ENCODE measurements at places on chromosomes 12 and 14.

- DNase-seq, result no peak
Observed at GRCh38 chr14:63901434-63902085, 48.8 kb downstream of the SYNE2 start.

DNA sequence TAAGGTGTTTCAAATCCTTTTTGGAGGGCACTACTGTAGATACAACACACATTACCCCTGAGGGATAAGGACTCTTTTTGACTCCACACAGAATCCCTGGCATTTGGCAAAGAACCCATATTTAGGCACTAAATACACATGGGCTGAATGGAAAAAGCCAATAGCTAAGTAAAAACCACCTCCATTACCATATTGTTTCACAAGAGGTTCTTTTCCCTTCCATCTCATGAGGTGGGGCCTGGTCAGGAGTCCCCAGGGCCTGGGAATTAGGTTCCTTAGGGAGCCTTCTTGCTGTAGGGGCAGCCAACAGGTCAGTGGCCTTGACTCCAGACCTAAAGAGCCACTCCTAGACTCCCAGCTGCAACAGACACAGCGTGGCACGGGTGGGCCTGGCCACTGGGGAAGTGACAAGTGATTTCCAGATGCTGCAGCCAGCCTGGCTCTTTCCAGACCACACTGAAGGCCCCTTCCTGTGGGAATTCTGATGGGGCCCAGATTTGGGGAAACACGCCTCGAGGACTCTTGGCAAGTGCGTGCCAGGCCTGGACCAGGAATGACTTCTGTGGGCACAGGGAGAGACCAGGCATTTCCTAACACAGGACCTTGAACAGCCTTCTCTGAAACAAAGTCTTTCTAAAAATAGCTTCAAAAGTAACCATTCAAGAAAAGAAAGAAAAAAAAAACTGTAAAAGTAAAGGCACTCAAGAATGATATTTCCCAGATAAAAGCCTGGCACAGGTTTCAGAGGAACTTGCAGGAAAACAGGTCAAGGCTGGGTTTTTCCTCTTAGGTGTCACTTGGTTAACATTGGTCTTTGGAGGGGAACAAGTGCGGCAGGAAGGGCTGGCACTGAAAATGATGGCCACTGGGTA is 18.1 kb downstream of the SSH1 start:
- DNase-seq, result peak; percentile 40

GRCh38 chr14:95337041-95337595 is 17.4 kb upstream of the CLMN start:
- DNase-seq, result no peak

- no peak for DNase-seq
Observed at GRCh38 chr14:65016471-65016870, 29.8 kb downstream of the FNTB start.

DNA sequence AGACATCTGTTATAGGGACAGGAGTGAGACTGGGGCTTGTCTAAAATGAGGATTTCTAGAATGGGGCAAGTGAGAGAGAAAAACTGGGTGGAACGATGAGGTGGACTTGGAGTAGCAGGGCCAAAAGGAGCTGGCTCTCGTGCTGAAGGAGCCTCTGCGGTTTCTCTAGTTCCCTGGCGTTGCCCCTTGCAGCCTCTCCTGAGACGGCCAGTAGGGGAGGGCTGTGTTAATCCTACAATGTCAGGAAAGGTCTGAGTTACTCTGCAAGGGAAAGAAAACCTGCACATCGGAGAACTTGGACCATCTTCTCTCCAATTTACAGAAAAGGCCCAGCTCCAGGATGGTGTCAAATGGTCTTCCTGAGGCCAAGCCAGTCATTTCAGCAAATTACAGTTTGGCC is 963.8 kb upstream of the FLRT2 start:
- DNase-seq, result no peak

DNA sequence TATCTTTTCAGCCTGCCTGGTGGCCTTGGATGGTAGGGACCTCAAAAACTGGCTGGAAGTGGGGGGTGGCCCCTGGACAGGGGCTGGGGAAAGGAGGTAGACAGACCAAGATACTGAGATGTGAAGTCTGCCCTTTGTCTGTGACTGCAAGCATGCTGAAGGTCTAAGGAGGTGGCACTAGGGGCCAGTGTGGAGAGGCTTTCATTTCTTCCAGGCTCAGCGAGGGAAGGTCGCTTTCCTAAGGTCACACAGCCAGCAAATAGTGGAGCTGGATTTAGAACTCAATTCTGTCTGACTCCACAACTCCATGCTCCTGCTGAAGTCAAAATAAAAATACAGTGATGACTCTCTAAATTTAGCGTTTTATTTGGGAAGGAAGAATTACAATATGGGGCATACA is 11.3 kb upstream of the PLBD2 start:
- DNase-seq, result no peak

DNA sequence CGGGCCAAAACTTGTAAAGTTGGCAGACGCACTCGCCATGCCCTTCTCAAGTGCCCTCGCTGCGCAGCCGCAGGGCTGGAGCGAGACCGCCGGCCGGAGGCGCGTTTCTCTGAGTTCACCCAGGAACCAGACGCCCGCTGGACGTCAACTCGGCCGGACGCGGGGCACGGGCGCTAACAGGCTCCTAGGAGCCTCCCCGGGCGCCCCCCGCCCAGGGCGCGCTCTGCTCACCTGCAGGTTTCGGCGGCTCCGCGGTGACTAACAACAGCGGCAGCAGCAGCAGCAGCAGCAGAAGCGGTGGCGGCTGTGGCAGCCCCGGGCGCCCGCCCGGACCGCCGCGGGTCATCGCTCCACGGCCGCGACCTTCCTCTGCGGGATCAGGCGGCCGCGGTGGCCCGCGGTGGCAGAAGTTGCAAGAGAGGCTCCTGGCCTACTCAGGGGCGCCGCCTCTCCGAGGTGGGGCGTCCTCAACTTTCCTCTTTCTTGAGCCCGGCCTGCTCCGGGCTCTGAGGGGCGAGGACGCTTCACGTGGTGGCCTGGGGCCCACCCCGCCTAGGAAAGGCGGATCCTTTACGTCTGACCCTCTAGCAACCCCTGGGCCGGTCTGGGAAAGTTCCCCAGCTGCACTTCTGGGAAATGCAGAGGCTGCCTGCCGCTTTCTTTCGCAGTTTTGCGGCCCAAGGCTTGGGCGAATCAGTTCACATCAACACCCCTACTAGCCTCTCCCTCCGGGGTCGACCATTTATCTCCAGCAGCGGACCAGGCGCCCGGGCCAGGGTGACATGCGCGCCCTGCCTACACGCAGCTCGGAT is at the start of gene PLBD1:
TSS of gene PLBD1 (minus strand) at position 533 of the 812 bp plus-strand sequence. CDS start at position 346, 187 bp downstream.
- peak; percentile 30 for DNase-seq

- no peak for DNase-seq
Observed at GRCh38 chr12:88947486-88948043, 367.3 kb upstream of the KITLG start.

DNA sequence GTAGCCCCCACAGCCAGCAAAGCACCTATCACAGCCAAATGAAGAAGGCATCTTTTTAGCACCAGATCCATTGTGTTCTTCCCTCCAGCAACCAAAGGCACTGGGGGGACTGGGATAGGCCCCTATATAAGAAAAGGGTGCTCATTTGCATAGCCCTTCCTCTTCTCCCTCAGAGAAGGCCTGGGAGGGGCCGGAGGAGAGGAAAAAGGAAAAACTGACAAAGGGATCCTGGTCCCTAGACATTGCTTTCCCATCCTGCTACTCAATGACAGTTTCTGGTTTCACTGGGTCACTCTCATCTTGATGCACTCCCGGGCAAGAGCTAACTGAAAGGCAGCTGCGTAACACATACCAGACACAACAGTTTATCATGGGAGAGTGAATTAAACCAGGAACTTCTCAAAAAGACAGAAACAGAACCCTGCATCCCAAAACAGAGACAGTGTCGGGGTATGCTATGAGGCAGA is at the start of gene PMEL:
TSS of gene PMEL (minus strand) at position 102 of the 467 bp plus-strand sequence. CDS start at position 71, 31 bp downstream.
- DNase-seq, result no peak

DNA sequence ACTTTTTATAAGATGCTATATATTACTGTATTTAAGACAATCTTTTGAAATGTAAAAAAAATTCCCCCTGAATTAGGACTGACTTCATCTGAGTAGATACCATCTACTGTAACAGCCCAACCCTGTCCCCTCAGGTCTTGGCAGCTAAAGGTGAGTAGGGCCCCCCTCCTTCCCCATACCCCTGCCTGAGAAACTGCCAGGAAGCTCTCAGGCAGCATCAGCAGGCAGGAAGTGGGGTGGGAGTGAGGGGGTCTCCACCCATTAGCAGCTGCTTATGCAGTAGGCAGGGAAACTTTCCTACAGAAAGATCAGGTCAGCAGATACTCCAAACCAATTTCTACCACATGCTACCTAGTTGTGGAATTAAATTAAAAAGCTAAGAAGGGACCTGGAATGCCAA is 62.5 kb downstream of the PAX9 start:
- DNase-seq, result no peak

- no peak for DNase-seq
Observed at GRCh38 chr14:33682760-33683159, 268.1 kb downstream of the EGLN3 start.

DNA sequence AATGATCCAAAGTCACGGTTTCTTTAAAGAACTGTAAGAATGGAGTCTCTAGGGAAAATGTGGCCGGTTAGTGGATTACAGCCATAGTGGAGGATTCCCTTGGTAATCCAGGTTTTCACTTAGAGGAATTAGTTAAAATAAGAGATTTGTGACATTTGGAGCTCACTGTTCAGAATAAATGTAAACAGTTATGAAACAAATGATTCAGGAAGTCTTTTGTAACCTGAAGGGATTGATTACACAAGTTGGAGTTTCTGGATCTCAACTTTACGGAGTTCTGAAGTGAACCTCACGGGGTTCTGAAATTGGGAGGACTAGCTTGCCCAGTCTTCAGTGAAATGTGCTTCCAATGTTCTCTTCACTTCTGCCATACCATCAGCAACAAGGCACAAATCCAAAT is 234.4 kb upstream of the FKBP4 start:
- DNase-seq, result no peak

DNA sequence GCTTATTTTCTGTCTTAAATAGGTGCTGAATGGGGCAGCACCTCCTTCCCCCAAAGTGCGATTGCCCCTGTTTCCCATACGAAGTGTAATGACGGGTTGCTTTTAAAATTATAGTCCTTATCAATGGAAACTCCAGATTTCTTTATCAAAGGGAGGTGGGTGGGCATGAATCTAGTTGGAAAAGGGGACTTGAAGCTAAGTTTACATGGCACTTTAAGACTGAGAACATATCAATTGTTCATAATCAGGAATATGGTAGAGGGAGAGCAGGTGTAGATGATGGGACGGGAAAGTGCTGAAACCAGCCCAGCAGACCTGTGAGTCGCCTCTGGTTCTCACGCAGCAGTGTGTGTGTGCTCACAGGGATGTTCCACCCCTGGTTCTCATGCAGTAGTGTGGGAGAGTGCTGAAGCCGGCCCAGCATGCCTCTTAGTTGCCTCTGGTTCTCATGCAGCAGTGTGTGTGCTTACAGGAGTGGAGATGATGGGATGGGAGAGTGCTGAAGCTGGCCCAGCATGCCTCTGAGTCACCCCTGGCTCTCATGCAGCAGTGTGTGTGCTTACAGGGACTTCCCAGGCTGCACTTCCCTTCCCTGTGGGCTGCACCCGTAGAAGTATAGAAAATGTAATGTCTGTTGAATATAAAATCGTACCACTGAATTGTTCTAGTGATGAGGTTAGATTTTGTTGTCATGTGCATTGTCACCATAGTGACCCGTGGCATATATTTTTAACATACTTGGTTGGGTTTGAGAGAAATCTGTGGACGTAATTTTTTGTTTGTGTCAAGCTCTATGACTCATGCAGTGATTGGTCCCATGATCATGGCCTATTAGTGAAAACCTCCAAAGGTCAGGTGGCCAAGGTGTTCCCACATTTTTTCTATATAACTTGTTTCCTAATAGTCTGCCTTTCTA is 51.6 kb downstream of the GPATCH2L start:
- no peak for DNase-seq

GRCh38 chr12:28905220-28905955 is 243.7 kb upstream of the FAR2 start:
- DNase-seq, result no peak

DNA sequence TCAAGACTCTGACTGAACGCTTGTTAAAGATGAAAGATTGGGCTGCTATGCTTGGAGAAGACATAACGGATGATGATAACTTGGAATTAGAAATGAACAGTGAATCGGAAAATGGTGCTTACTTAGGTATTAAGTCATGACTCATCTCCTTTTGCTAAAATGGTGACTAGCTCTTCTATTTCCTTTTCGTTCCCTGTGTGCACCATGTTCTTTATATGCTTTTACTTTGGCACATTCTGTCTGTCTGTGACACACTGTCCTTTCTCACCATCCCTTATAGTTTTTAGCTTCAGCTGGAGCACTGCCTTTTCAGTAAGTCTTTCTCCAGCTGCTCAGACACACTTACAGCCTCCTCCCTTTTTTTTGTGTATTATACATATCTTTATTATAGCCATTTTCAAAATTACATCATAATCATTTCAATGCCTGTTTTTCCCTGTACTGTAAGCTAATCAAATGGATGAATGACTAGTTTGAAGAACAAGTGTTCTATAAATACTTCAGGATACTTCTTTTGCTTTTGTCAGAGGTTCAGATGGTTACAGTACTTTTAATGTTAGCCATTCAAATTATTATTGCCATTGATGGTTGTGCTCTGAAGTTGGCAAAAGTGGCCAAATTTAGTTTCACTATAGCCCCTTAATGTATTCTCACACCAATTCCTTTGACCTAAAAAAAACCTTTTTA is 68.6 kb downstream of the MIA2 start:
- DNase-seq, result no peak

DNA sequence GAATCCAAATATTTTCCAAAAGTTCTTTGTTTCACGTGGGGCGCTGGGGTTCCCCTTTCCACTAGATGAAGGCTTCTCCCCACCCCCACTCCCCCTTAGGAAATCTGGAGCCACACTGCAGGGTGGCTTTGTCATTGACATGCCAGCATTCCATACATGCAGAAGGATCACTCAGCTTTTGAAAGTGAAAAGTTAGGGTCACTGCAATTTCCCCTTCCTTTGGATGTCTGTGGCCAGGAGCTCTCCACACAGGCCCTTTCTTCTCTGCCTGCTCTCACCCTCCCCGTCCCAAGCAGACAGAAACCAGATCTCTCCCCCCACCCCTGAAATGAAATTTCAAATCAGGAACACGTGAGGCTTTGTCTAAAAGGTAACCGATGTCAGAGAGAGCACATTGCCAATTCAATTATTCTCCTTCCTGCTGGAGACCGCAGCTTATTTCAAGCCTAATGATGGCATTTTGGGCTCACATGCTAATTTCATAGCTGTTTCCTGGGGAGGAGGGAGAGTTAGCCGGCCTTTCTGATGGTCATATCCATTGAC is 153.9 kb upstream of the RFLNA start:
- no peak for DNase-seq

- no peak for DNase-seq
Observed at GRCh38 chr12:112801055-112801454, 9.5 kb downstream of the RPH3A start.

DNA sequence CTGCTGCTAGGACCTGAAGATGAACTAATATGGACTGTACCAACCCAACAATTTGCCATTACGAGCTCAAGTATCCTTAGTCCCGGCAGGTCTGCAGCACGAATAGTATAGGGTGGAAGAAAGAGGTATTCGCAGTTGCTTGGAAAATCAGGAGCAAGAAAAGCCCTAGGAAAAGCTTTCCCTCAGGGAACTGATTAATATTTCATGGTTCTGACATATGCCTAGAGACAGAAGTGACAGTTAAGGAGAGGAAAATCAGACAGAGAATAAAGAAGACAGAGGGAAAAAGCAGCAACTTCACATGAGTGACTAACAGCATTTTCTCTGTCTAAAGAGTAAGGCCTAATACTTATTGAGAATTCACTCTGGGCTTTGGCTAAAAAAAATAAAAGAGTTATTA is 602.9 kb upstream of the ATP2B1 start:
- DNase-seq, result no peak

Measured in stimulated activated CD8-positive, alpha-beta memory T cell treated with anti-CD3 and anti-CD28 coated beads, Interleukin-4, amount 100 ng/mL, for 48 hours (primary cell).